NCI-H1092 (cell line): ENCODE measurements at places on chromosomes 2 and 18.
A peak's percentile ranks its signal among the peaks of the same experiment; 100 is the strongest.

DNA sequence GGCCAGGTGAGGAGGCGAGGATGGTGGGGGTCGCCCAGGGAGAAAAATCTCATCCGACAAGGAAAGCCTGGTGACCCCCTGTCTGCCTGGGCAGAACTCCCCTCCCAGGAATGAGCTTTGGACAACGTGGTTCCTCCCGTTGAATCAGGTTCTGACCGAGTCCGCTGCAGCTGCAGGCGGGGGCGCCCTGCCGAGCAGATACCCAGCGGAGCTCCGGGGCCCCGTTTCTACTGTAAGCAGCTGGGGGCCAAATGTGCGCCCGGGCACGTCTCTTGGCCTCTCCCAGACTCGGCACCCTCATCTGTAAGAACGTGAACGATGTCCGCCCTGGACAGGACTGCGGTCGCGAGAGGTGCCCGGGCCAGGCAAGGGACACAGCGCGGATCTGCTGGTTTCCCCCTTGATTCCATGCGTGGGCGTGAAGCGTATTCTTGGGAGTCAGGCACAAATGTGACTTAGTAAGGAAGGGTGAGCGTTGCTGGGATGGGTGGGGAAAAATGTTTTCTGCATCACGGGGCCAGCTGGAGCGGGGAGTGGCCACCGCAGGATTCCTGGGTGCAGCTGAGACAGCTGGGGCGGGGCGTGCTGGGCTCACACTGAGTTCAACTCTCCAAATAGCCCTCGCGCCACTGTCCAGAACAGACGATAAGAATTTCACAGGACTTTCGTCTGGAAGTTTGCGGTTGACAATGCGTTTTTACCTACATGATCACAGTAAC lies 20.2 kb upstream of the TUBB6 start:
- no peak for DNase-seq

- no peak for DNase-seq
Observed at GRCh38 chr18:3007491-3007890, 5.5 kb downstream of the LPIN2 start.

- peak; percentile 15 for DNase-seq
Observed at GRCh38 chr2:134375935-134376334, 122.1 kb downstream of the MGAT5 start.

DNA sequence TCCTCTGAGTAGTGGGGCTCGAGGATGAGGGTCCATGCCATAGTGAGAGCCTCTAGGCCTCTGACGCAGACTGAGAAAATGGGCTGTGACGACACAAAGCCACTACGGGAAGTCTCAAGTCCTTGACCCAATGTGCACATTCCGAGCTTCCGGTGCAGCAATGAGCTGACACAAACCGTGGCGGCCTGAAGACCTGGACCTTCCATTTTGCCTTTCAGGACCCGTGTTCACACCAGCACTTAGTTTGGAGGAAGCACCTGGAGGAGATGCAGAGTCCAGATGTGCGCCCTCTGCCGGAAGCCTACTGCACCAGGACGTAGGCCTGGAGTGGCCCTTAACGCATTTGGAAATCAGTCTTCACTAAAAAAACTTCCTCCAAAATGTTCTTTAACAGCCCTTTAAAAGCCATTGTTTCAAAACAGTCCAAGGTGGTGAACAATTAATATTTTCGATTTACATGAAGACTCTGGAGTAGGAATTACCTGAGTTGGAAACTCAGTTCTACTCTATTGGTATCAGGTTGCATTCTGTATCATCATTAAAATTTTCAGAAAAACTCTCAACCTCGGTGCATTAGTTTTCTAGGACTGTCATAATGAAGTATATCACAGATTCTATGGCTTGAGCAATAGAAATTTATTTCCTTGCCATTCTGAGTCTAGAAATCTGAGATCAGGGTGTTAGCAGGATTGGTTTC lies 33.9 kb downstream of the BMP10 start:
- no peak for DNase-seq

- DNase-seq = no peak
Observed at GRCh38 chr18:49959176-49959575, 145.8 kb upstream of the ACAA2 start.

DNA sequence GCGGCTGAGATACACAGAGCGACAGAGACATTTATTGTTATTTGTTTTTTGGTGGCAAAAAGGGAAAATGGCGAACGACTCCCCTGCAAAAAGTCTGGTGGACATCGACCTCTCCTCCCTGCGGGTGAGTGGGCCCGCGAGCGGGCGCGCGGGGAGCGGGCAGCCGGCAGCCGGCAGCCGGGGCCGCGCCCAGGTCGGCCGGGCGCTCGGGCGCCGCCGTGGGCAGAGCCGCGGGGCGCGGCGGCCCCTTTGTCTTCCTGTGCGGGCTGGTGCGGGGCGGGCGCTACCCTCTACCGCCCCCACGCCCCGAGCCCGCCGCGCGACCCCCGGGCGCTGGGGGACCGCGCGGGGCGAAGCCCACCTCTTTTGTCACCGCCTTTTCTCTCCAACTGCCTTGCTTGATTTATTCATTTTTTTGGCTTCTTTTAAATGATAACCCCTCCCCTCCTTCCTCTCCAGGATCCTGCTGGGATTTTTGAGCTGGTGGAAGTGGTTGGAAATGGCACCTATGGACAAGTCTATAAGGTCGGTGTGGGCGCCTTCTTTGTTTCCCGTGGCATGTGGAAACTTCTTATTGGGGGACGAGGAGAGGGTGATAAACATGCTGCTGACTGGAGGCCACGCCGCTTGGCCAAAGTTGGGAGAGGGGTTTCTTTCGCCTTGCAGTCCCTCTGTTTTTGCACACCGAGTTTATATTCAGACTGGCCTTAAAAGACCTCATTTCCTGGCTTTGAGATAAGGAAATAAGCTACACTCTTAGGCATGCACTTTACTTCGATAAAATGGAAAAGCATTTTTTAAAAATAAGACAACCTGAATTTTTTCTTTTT lies 722 bp downstream of the MAP4K4 start:
- peak; percentile 12 for DNase-seq

DNA sequence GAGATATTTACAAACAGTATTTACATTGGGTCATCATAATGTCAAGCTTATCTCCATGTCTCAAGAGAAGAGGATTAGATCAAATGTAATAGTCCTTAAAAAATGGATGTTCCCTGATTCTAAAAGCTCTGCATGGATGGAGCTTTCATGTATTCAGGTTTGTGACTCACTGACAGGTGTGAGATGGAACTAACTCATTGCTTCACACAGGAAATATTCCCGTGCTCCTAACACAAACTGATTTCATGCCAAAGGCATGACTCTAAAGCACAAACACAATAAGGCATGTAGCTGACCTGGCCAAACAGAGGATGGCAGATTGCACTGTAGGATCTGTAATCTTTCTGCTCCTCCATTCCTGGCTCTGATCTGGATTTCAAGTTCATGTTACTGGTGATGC lies 110.0 kb downstream of the ALK start:
- DNase-seq = no peak

DNA sequence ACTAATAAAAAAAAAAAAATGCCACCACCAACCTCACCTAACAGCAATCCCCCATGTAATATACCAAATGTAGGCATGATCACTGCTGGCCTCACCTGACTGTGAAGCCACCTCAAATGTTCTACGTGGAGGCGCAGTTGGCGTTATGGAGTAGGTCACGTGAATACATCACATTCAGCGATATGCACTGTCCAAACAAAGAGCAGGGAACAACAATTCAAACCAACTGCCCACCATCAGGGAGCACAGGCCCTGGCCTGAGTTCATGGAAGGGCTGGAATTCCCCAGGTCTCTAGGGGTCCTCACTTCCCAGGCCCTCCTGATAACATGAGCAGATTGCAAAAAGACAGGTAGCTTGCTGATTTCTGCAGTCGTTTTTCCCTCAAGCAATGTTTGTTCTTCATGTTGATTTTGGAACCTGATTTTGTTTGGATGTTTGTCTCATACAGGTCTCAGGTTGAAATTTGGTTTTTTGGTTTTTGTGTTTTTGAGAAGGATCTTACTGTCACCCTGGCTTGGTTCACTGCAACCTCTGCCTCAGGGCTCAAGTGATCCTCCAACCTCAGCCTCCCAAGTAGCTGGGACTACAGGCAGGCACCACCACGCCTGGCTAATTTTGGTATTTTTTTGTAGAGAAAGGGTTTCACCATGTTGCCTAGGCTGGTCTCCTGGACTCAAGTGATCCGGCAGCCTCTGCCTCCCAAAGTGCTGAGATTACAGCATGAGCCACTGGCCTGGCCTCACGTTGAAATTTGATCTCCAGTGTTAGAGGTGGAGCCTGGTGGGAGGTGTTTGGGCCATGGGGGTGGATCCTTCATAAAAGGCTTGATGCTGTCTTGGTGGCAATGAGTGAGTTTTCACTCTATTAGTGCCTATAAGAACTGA lies 15.5 kb downstream of the TBC1D8 start:
- no peak for DNase-seq

GRCh38 chr2:46555011-46555410 lies 75.6 kb downstream of the TMEM247 start:
- DNase-seq = no peak

GRCh38 chr2:160252278-160252887 lies 52.3 kb upstream of the ITGB6 start:
- DNase-seq = no peak

GRCh38 chr2:43302961-43303494 lies 76.6 kb upstream of the ZFP36L2 start:
- DNase-seq = no peak

DNA sequence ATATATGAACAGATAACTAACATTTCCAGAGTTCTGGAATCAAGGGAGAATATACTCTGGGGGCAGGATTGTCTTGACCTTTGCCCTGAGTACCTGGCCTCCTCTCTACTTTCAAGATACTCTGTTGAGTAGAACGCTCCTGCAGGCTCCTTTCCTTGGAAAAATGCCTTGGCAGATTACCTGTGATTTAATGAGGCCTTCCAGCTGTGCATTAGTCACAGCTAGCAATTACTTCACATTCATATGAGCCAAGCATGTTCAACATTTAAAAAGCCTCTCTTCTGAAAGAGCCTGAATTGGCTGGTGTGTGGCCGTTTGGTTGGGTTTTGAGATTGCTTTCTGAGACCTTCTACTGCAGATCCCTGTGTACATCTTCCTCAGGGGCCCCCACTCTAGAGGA lies 142.2 kb downstream of the PLCL1 start:
- peak; percentile 1 for DNase-seq

GRCh38 chr2:220795705-220796104 lies 776.4 kb downstream of the EPHA4 start:
- no peak for DNase-seq

DNA sequence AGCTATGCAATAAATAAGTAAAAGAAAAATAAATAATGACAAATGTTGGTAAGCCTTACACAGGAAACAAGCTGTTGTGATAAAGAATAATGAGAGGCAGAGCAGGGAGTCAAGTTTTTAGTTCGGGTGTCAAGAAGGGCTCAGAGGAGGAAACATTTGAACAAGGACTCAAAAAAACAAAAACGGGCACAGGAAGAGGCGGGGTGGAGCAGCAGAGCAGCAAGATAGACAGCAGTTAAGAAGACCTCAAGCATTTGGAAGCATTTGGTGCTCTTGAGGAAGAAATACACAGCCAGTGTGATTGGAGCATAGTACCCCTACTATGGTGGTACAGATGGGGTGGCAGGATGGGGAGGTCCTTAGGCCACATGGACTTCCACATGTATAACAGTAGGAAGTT lies 2.8 kb downstream of the TMEM169 start:
- no peak for DNase-seq

DNA sequence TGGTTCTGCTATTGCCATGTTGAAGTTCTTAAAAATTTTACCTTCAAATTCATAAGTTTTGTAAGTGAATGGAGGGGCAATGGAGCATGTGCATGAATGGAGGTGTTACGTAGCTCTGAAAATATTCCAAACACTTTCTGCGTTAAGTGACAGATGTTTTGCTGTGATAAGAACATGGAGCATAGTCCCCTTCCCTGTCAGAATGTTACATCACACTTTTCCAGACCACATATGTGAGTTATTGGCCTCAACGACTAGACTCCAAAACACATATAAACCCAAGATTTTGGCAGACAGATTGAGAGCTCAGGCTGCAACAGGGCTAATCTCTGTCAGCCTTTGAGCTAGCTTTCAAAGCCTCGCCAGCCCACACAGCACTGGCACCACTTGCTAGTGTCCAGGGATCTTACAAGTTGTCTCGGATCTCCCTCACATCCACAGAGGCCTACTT lies 27.2 kb upstream of the MFSD6 start:
- DNase-seq = no peak

GRCh38 chr2:229713371-229714079 lies 830 bp downstream of the DNER start:
- peak; percentile 56 for DNase-seq

DNA sequence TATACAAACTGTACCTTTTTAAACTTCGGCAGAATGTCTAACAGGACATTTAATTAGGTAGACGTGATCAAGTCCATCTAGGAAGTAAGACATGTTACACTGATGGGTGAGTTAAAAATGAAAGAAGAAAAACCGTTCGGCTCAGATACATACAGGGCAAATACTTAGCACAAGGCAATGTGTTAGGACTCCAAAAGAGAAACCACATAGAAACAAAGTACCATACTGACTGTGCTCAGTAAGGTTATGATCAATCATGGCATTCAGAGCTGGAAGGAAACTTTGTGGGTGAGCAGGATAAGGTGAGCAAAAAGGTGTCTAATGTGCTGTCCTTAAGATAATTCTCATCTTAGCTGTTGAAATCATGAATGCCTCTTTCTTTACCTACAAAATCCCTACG lies 211.9 kb downstream of the STK39 start:
- no peak for DNase-seq

GRCh38 chr18:59460072-59460420 lies 101.0 kb upstream of the LMAN1 start:
- DNase-seq = no peak

DNA sequence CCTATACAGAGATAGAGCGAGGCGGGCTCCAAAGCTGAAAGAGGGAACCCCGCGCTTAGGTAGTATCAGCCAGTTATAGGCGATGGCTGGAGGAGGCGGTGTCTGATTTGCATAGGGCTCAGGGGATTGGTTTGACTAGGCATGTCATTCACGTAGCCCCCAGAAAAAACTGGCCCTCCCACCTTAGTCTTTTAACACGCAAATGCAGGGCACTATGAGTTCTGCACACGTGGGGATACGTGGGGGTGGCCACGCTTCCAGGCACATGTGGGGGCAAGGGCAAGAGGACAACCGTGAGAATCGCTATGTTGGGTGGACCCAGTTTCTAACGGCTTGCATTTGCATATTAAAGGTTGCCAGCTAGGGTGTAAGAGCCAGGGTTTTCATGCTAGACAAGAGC lies 56.7 kb upstream of the MSTN start:
- no peak for DNase-seq

GRCh38 chr2:871926-872680 lies 78.5 kb upstream of the SNTG2 start:
- no peak for DNase-seq

- DNase-seq = peak; percentile 40
Observed at GRCh38 chr2:25951071-25951547, 31.2 kb downstream of the KIF3C start.

DNA sequence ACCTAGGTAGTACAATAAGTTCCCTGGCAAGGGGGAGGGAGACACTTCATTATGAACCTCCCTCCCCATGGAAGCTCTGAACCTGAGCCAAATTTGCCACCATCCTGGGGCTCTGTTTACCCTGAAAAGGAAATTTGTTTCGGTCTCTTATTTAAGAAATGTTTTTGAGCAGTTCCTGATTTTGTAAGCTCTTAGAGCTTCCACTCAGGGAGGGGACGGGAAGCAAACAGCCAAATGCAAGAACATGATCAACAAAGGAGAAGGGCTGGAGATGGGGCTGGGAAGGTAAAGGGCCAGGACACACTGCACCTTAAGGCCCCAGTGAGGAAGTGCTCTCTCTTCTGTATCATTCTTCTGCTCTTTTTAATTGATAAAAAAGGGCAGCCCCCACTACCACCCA lies 117.9 kb downstream of the NRP2 start:
- no peak for DNase-seq
